ENCODE measurements at places on chromosomes 11 and 22.
A peak's percentile ranks its signal among the peaks of the same experiment; 100 is the strongest.

- no peak for DNase-seq
Observed at GRCh38 chr22:38762551-38762983, 6.8 kb upstream of the SUN2 start.

DNA sequence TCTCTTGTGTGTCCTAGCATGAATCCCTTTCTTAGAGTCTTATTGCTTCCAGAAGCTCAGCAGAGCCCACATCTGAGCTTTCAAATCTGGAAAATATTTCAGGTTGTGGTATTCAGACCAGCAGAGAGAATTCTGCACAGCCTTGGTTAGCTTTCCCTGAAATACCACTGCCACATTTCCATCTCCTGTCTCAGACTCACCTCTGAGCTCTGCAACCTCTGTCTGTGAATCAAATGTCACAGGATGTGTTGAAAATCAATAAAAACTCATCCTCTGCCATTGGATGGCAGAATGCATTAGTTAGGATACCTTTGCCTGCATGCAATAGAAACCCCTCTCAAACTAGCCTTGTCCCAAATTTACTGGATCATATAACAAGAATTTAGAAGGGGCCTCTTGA lies 47.7 kb downstream of the ENDOD1 start:
- no peak for DNase-seq

DNA sequence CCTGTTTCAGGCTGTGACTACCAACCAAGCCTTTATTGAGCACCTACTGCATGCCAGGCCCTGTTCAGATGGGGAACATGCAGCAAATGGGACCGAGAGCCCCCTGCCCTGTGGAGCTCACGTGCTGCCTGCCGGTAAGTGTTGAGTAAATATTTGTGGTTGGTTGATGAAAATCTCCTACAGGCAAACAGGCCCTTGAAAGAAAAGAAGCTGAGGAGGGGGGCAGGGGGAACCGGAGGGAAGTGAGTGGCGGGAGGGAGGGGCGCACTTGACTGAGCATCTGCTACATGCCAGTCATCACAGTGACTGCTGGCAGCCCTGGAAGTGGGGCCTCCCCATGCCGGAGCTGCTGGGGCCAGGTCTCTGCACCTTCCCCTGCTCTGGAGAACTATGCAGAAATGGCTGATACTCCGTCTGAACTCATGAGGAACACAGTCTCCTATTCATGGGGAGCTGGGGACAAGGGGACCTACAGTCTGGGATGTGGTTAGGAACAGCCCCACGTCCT lies 34.2 kb downstream of the MACROD1 start:
- DNase-seq, result no peak

- peak; percentile 53 for DNase-seq
Observed at GRCh38 chr22:20438678-20439492, 1.3 kb upstream of the SCARF2 start.

DNA sequence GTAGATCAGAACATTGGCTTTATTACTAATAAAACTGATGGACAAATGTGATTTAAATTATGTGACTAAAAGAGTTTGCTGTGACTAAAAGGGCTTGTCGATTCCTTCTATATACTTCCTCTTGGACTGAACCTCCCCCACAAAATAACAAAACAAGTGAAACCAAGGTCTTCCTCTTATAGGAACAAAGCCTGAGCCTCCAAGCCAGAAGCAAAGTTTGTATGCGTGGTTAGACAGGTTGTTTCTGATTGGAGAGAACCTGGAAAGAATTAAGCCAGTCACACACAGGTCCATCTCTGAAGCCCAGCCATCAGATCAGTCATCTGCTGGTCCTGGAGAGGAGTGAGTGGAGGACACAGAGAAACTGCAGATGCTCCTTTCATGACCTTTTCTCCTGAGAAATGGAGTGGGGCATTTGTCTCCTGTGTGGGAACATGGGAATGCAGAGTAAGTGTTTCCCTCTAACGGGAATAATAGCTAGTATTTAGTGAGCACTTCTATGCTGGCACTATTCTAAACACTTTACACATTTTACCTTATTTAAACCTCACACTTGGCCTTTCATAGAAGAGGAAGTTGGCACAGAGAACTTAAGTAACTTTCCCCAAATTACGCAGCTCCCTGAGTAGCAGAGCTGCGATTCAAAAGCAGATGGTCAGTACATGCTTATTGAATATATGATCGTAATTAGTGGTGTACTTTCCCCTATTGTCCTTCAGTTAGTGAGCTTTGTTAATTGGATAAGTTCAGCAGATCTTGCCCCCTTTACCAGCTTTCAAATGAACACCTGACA lies 77.1 kb downstream of the UVRAG start:
- no peak for DNase-seq

GRCh38 chr11:7525424-7525823 lies 11.6 kb downstream of the PPFIBP2 start:
- no peak for DNase-seq

DNA sequence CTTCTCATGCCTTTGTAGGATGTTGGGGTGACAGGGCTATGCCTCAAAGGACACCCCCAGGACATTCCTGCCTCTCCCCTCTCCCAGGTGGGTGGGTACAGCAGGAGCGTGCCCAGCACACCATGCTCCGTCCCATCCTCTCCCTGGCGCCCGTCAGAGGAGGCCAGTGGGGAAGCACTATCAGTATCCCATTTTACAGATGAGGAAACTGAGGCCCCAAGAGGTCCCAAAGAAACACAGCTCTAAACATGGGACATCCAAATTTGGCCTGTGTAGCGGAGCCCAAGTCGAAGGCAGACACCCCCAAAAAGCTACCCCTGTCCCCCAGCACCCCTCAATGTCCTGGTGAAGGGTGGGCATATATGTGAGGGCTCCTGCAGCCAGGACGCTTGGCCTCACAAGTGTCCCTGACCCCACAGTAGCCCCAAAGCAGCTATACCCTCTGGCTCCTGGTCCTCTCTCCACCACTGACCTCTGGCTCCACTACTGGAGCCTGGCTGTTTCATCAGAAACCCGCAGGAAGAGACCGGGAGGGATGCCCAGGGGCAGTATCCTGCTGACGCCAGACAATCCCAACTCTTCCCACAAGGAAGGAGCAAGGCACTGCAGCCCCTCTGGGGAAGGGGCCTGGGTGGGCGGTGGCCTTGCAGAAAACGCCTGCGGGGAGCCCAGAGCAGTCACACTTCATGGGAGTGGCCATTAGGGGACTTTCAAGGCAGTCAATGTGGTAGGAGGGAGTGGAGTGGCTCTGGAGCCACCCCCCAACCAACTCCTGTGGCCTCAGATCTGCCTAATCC lies 5.4 kb downstream of the FADS3 start:
- no peak for DNase-seq

- no peak for DNase-seq
Observed at GRCh38 chr22:32746732-32747131, 54.8 kb upstream of the TIMP3 start.

- DNase-seq, result no peak
Observed at GRCh38 chr22:49395617-49396016, 432.1 kb downstream of the BRD1 start.

DNA sequence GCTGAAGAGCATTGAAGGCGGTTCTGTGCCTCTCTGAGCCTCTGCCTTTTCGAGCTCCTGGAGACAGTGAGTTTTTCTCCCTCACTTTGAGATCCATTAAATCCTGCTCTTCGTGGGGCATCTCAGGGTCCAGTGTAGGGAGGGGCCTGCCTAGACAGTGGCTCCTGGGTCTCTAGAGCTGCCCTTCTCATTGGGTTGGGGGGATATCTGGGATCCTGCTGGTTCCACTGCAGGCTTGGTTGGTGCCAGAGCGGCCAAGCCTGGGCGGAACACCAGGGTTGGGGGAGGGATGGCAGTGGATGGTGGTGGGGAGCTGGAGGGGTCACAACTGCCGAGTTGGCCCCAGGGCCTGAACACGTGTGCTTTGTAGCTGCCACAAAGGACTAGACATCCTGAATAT lies 52.2 kb upstream of the CARS1 start:
- DNase-seq, result no peak

- DNase-seq, result no peak
Observed at GRCh38 chr11:80822308-80822707, 1381.5 kb upstream of the TENM4 start.

GRCh38 chr22:27850000-27850521 lies 48.5 kb upstream of the MN1 start:
- DNase-seq, result peak; percentile 53

GRCh38 chr22:35556666-35557065 lies 16.0 kb downstream of the RASD2 start:
- no peak for DNase-seq

- peak; percentile 21 for DNase-seq
Observed at GRCh38 chr11:10844356-10844755, 13.5 kb downstream of the ZBED5 start.

DNA sequence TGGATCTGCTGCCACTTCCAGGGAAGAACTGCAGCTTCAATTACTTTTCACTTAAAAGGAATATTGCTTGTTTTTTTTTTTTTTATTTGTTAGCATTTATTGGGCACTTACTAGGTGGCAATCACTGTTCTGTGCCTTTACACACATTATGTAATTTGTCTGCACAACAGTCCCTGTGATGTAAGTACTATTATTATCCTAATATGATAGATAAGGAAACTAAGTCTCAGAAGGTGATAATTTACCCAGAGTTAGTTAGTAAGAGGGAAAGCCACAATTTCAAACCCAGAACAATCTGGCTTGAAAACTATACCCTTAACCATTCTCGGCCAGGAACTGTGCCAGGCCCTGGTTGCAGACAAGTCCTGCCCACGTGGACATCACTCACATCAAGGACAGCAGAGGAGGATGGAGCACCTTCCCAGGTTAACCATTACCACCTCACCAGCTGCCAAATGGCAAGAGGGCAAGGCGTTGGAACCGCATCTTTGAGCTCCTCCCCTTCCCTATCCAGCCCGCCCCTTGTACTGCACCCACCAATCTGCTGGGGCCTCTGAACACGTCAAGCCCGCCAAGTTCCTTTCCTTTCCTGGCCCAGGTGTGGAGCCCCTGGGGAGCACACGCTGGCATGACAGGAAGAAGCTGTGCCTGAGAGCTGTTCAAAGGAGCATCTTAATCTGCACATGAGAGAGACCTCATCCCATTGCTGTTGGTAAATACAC lies 78.4 kb downstream of the NAV2 start:
- DNase-seq, result no peak

DNA sequence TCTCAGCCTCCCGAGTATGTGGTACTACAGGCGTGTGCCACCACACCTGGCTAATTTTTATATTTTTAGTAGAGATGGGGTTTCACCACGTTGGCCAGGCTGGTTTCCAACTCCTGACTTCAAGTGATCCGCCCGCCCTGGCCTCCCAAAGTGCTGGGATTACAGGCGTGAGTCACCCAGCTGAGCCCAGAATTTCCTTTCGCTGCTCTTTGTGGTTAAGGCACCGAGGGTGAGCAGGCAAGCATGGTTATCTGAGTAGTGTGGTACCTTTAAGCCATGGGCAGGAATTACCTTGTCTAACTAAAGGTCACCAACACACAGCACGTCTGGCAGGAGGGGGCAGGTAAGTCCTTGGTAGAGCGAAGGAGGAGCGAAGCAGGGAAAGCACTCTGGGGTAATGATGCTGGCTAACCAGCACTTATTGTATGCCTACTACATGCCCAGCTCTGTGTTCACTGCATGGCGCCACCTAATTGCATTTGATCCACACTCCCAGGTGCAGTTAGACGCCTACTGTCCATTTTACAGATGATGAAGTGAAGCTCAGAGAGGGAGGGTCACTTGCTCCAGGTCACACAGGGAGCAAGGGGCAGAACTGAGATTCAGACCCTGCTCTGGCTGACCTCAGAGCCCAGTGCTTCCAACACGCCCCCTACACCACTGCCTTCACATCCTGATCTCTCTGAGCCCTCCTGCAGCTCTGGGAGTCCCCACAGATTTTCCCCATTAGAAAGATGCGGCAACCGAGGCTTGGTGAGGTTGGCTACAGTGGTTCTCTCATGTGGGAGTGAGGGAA lies 45.7 kb downstream of the TRIOBP start:
- peak; percentile 88 for DNase-seq

DNA sequence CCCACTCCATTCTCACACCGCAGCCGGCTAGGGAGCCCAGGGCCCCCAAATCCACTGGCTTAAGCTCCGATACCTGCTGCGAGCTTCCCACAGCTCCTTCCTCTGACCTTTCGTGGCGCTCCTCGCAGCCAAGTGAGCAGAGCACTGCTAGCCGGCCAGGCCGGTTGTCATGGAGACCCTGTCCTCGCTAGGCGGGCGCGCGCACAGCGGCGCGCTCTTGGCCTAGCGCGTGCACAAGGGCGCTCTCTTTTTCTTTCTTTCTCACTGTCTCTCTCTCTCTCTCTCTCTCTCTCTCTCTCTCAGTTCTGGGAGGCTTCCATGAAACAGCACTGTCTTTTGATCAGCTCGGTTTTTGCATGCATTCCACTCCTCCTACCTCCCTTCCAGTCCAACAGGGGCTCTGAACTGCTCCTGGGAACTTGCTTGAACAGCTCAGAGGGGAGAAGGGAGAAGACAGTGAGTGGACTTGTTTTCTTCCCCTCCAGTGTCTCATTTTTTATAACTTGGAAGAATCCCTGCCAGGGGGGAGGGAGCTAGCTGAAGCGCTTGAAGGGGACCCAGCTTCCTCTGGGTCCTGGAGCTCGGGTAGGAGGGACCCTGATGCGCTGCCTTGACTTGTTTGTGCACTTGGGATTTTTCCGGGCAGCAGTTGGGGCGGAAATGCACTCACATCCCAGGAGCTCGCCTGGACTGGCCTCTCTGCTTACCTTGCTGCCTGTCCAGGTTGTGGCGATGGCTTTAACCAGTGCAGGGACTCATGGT lies 100.3 kb upstream of the AKIP1 start:
- DNase-seq, result peak; percentile 89

DNA sequence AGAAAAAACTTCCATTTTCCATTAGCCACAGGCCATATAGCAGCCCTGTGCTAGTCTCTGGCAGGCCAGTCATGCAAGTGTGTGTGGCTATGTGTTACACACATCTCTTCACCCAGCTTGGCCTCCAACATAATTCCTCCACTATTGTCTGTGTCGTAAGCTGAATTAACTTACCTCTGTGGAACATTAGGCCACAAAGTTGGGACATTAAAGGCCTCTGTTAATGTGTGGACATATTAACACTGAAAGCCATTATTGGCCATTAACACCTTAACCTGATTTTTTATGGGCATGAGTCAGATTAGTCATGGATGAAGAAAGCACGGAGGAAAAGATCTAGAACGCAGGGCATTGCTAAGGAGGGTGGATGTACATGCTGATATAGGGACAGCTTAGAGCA lies 100.1 kb downstream of the DBX1 start:
- DNase-seq, result no peak

- peak; percentile 80 for DNase-seq
Observed at GRCh38 chr11:74493791-74494630, 487 bp upstream of the LIPT2 start.

- no peak for DNase-seq
Observed at GRCh38 chr11:46693597-46694012, 6.8 kb downstream of the ARHGAP1 start.

DNA sequence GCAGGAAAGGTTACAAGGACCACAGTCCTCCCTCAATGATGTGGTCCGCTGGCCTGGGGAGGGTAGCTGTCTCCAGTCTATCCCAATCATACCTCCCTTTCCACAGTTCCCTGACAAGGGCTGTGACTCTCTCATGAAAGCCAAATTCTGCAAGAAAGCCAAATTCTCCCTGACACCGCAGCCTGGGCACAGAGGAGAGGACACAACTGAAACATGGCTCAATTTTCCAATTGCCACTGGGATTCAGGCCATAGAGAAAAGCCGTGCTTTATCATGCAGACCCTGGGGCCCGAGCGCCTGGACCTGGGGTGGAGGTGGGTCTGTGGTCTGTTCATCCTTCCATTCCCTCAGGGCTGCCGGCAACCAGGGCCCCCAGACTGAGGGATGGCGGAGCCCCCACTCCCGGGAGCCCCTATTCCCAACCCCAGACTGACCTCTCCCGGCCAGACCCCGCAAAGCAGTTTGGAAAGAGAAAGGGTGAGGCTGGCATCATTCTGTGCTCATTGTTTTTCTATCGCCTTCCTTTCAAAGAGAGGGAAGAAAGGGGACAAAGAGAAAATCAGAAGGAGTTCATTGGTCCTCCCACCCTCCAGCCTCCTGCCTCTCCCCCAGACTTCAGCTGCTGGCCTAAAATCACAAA lies 239.5 kb downstream of the BUD13 start:
- no peak for DNase-seq
